Peyer's patch (tissue), 4 donors: ENCODE measurements at places on chromosomes 5 and 9. TPM values are rescaled to one million over a fixed set of nuclear protein-coding genes. Genes with fewer than 3 reads are reported as not detected.
A peak's percentile ranks its signal among the peaks of the same experiment; 100 is the strongest.

The MAMDC4 gene
- 30.8 TPM for total RNA-seq

The MELK gene
- 3.3 TPM for total RNA-seq

DNA sequence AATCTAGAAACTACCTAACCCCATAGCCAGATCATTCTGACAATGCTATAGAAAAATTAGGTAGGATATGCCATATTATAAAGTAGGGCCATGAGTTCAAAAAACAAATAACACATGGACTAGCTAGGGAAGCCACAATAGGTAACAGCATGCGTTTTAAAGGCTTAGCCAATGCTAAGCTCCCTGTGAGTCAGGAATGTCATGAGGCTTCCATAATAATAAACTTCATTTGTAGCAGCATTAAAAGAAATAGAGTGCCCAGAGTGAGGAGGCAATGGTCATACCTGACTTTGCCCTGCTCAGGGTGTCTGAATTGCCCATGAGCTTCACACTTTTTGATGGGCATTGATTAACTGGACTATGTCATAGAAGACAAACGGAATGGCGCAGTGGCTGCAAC is 15.8 kb downstream of the FOXE1 start:
- no peaks in the 10 kb centered on the region for H3K4me1 ChIP-seq
- H3K27ac ChIP-seq = no peak overlapping the region
- DNase-seq = no peak
- H3K27me3 ChIP-seq = no peaks in the 10 kb centered on the region
- no peaks in the 10 kb centered on the region for H3K36me3 ChIP-seq
- no peak overlapping the region for H3K4me3 ChIP-seq

DNA sequence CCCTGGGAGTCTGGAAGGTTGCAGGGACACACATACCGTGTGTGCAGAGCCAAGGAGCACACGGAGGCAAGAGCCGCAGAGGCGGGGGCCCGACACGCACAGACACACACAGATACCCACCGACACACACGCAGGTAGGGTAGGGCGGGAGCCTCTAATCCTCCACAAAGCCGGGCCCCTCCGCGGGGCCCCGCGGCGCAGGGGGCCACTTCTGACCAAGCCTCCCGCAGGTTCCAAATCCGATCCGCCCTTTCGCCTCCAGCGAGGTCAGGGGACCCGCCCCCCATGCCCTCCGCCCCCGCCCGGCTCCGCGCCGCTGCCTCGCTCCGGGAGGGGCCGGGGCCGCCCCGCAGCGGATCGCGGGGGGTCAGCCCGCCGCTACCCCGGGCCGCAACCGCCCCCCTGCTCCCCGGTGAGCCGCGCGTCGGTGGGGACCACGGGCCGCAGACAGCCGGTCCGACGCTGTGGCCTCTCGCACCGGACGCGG is 1.4 kb upstream of the LMX1B start:
- peak overlapping the region; percentile 33 for H3K4me3 ChIP-seq
- no peaks in the 10 kb centered on the region for H3K27me3 ChIP-seq
- no peak for DNase-seq
- no peaks in the 10 kb centered on the region for H3K36me3 ChIP-seq
- H3K4me1 ChIP-seq = peaks cover 37% of the 10 kb centered on the region

The PCDHGA4 gene
- 0.27 TPM for total RNA-seq

GRCh38 chr9:34465468-34465867 is 6.9 kb downstream of the DNAI1 start:
- no peak overlapping the region for H3K4me3 ChIP-seq
- no peak for DNase-seq
- H3K27ac ChIP-seq = no peak overlapping the region
- H3K27me3 ChIP-seq = no peaks in the 10 kb centered on the region
- no peaks in the 10 kb centered on the region for H3K36me3 ChIP-seq
- no peaks in the 10 kb centered on the region for H3K4me1 ChIP-seq

DNA sequence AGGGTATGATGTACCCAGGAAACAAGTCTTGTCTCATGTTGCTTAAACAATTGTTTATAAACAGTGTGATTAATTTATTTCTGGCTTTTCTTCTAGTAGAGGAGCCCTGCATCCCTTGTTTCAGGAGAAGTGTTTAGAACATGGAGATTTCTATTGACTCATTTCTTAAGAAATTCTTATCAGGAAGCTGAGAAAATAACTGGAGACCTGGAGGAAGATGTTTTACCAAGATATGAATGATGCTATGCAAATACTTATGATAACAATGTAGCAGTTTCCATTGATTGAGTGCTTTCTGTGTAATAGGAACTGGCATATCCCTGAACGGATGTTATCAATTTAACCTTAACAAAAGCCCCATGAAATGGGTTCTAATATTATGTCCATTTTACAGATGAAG is 108.6 kb downstream of the FBXO38 start:
- no peak overlapping the region for H3K4me3 ChIP-seq
- H3K27me3 ChIP-seq = no peaks in the 10 kb centered on the region
- H3K4me1 ChIP-seq = no peaks in the 10 kb centered on the region
- no peak for DNase-seq

The EIF4E1B gene
- total RNA-seq = not detected

DNA sequence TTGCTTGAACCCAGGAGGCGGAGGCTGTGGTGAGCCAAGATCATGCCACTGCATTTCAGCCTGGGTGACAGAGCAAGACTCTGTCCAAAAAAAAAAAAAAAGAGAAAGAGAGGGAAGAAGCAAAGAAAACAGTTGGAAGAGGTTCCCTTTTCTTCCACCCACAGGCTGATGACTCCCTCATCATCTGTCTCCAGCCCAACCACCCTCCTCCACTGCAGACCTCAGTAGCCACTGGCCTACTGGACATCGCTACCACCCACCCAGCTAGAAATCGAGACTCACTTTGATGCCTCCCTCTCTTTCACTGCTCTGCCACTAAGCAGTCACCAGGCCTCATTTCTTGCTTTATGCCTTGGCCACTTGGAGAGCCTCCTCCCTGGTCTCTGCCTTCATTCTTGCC is 71.2 kb downstream of the NIPSNAP3B start:
- H3K4me3 ChIP-seq = no peak overlapping the region
- no peaks in the 10 kb centered on the region for H3K4me1 ChIP-seq
- peaks cover 65% of the 10 kb centered on the region for H3K36me3 ChIP-seq
- no peak for DNase-seq
- no peak overlapping the region for H3K27ac ChIP-seq
- H3K27me3 ChIP-seq = no peaks in the 10 kb centered on the region

GRCh38 chr5:115386657-115387056 is 90.2 kb upstream of the CCDC112 start:
- H3K27ac ChIP-seq = no peak overlapping the region
- no peak for DNase-seq
- no peaks in the 10 kb centered on the region for H3K4me1 ChIP-seq
- no peak overlapping the region for H3K4me3 ChIP-seq
- no peaks in the 10 kb centered on the region for H3K36me3 ChIP-seq

GRCh38 chr5:96220610-96221390 is 212.2 kb downstream of the PCSK1 start:
- DNase-seq = no peak
- H3K36me3 ChIP-seq = no peaks in the 10 kb centered on the region
- no peaks in the 10 kb centered on the region for H3K27me3 ChIP-seq
